NCI-H460 (cell line): ENCODE measurements at places on chromosomes 7 and 10. TPM values are rescaled to one million over a fixed set of nuclear protein-coding genes. Genes with fewer than 3 reads are reported as not detected.

H2AZ2 gene
- 194 and 220 TPM in 2 replicates for total RNA-seq

NRP1 gene
- 11.6 and 12.2 TPM in 2 replicates for total RNA-seq

RAPGEF5 gene
- 0.84 and 0.87 TPM in 2 replicates for total RNA-seq

ST8SIA6 gene
- 0.09 and 0.57 TPM in 2 replicates for total RNA-seq

AEBP1 gene
- total RNA-seq = not detected in 2 replicates

PKD2L1 gene
- total RNA-seq = 0.05 TPM in 1 of 2 replicates, not detected in the other

CELF2 gene
- total RNA-seq = 0.14 and 0.27 TPM in 2 replicates

FOXI2 gene
- total RNA-seq = not detected in 2 replicates

RASSF4 gene
- total RNA-seq = 0.63 and 0.94 TPM in 2 replicates

MMP21 gene
- not detected in 2 replicates for total RNA-seq

CUZD1 gene
- 1.6 and 2.2 TPM in 2 replicates for total RNA-seq

APBB1IP gene
- not detected in 2 replicates for total RNA-seq

FBXL13 gene
- total RNA-seq = 38.7 and 40.6 TPM in 2 replicates

PRLHR gene
- not detected in 2 replicates for total RNA-seq

CXCL12 gene
- not detected in 2 replicates for total RNA-seq

TMEM273 gene
- total RNA-seq = not detected in 2 replicates

ADCY1 gene
- 1.5 and 2.3 TPM in 2 replicates for total RNA-seq

NPC1L1 gene
- total RNA-seq = 0.09 TPM in 1 of 2 replicates, not detected in the other

PPP1R17 gene
- not detected in 2 replicates for total RNA-seq

SPAM1 gene
- total RNA-seq = not detected in 2 replicates

HOXA9 gene
- total RNA-seq = 5.1 and 7.8 TPM in 2 replicates

ASB10 gene
- total RNA-seq = not detected in 2 replicates

EMX2 gene
- total RNA-seq = not detected in 2 replicates

OR2A12 gene
- not detected in 2 replicates for total RNA-seq

HOXA3 gene
- total RNA-seq = 4.4 and 5.8 TPM in 2 replicates

TDRD1 gene
- not detected in 2 replicates for total RNA-seq

AOC1 gene
- total RNA-seq = not detected in 2 replicates
